ENCODE measurements at places on chromosomes 5 and 9.
A peak's percentile ranks its signal among the peaks of the same experiment; 100 is the strongest.

- no peak for DNase-seq
These were observed 67.7 kb upstream of the RAD23B start for GRCh38 chr9:107215381-107215780.

DNA sequence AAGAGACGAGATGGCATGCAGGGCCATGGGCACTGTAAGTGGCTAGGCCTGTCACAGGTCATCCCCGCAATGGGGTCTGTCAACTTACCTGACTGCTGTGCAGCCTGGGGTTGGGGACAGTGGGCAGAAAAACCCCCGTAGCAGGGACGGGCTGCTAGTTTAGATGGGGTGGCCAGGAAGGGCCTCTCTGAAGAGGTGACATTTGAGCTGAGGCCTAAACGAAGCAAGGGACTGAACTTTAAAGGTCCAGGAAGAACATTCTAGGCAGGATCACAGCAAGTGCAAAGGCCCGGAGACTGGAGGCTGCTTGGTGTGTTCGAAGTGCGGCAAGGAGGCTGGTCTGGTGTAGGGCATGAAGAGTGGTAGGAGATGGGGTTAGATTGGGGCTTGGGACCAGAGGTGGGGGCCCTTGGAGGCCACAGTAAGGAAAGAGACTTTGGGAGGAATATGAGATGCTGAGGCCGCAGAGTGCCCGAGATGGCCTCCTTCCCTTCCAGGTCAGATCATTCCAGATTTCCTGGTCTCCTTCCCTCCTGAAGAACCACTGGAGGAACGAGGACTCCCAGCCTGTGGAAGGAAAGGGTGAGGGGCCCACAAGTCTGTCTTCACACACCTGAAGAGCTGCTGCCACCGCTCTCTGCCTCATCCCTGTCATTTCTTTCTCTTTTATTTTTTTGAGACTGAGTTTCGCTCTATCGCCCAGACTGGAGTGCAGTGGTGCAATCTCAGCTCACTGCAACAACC is 37.9 kb upstream of the SH3PXD2B start:
- no peak for DNase-seq

DNA sequence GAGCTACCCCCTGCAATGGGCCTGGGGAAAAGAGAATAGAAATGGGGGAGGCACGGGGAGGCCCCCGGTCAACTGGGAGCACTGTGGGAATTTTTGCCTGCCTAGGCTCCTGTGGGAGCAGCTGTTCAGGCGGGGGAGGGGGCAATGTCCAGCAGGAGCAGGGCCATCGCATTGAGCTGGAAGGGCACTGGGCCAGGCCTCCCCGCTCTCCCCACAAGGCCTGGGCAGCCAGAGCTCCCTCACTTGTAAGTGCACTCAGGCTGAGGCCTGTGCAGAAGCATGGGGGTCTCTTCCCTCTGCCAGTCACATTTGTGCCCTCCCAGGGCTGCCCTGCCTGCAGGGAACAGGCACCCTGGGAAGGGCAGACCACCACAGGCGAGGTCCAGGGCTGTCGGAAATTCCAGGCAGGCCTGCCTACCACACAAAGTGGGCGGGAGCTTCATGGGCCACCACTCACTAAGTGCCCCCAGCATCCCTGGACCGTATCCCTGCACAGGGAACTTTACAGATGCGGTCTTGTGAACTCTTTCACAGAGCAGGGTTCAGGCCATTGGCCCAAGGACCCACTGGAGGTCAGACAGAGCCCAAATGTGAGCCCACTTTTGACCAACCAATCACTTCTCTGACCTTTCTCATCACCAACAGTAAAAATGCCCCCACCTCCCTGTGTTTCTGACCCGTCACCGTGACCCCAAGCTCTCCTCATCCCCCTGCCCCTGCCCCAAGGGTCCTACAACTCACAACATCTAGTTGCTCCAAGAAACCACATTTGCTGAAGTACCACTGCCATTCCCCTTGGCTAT is 1.0 kb upstream of the CFAP157 start:
- DNase-seq, result no peak

GRCh38 chr5:69209602-69210001 is 20.2 kb downstream of the CENPH start:
- no peak for DNase-seq

GRCh38 chr9:114759512-114760341 is 46.1 kb downstream of the TNFSF15 start:
- DNase-seq, result no peak

- peak; percentile 64 for DNase-seq
These were observed 1164.3 kb upstream of the DMAC1 start for GRCh38 chr9:8963885-8964284.

DNA sequence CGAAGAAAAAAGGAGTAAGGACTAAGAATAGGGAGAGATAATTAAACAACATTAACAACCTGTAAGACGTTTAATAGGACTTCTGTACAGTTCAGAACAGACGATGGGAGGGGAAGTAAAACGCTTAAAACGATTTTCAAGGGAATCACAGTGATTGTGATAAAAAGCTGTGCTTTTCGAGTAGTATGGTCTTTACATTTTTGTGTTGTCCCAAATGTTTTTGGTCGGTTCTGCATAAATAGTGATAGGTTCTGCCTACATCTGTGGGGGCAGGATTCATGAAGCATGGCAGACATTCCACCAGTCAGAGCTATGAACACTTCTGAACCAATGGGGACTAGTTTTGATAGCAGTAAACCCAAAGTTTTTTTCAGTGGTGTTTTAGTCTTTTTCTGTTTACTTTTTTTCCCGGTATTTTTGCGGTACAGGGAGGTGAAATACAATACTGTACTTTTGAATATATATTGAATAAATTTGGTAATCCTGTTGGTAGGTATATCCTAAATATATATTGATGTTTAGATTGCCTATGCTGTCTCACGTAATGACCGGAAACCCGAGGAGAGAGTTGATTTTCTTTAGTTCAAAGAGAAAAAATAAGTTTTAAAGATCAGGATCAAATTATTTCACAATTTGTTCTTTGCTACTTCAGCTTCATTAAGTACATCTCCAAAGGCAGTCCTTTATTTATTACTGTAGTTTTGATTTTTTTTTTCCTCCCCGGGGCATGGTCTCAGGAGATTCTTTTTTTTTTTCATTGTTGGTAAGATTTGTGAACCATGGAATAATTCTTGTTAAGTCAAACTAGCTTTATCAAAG is 1.3 kb downstream of the ERBIN start:
- no peak for DNase-seq

GRCh38 chr9:73548201-73548600 is 396.5 kb downstream of the ANXA1 start:
- DNase-seq, result no peak

GRCh38 chr5:9188131-9188530 is 357.7 kb downstream of the SEMA5A start:
- no peak for DNase-seq

GRCh38 chr9:27125030-27125429 is 16.0 kb downstream of the TEK start:
- peak; percentile 84 for DNase-seq

GRCh38 chr5:83331842-83332241 is 139.7 kb upstream of the VCAN start:
- no peak for DNase-seq

DNA sequence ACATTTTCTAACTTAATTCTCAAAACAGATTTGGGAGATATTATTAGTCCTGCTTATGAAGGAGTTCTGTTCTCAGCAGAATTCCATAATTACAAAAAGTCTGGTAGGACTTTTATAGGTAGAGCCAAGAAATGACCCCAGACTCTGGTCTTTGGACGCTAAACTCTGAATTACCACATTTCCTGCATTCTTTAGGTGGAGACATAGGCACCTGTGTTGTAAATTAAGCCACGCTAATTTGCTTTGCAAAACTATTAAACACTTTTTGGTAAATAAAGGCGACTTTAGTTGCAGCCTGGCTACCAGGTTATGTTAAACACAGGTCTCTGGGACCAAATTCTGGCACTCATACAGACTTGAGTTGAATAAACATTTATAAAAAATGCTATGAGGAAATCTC is 77.7 kb downstream of the C9orf152 start:
- DNase-seq, result no peak

GRCh38 chr5:180492226-180492903 is 1.8 kb upstream of the CNOT6 start:
- DNase-seq, result no peak

DNA sequence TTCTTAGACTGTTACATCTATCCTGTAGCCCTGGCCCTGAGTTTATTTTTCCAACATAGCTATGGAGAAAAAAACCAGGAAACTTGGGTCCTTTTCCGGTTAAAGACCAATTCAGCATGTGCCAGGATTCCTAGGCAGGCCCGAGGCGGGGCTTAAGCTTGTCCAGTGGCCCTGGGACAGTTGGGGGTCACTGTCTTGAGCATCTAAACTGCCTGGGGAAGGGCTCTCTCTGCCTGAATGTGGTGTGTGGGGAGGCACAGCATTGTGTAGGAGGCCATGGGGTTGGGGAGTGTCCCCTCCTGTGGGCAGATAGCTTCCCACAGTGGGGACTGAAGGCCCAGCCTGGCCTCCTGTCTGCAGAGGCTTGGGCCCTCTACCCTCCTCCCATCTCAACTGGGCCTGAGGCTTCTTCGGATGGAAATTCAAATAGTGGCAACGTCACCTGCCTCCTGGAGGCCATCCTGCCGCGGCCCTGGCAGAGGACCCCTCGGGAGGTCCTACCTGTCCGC is 88.8 kb downstream of the PHF2 start:
- DNase-seq, result no peak

DNA sequence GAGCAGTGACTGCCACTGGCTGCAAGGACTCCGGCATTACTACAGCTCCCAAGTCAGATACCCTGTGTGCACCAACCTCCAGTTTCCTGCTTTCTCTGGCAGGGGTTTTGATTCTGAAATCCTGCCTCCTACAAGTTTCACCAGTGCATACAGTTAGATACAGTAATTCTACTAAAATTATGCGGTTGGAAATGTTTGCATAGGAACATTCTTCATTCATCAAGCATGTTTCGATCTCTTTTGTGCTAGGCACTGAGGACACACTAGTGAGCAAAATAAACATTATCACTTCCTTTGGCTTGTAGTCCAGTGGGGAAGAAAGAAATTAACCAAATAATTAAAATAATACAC is 152.2 kb downstream of the TMEM167A start:
- no peak for DNase-seq

DNA sequence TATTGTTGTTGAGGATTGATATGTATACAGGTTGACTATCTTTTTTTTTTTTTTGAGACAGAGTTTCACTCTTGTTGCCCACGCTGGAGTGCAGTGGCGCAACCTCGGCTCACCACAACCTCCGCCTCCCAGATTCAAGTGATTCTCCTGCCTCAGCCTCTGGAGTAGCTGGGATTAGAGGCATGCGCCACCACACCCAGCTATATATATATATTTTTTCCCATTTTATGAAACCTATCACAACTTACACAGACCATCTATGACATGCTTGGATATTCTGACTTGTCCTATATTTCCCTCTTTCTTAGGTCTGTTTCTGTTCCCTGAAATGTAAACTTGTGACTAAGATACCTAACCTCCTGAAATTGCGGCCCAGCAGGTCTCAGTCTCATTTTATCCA is 5.0 kb downstream of the CD14 start:
- DNase-seq, result no peak

DNA sequence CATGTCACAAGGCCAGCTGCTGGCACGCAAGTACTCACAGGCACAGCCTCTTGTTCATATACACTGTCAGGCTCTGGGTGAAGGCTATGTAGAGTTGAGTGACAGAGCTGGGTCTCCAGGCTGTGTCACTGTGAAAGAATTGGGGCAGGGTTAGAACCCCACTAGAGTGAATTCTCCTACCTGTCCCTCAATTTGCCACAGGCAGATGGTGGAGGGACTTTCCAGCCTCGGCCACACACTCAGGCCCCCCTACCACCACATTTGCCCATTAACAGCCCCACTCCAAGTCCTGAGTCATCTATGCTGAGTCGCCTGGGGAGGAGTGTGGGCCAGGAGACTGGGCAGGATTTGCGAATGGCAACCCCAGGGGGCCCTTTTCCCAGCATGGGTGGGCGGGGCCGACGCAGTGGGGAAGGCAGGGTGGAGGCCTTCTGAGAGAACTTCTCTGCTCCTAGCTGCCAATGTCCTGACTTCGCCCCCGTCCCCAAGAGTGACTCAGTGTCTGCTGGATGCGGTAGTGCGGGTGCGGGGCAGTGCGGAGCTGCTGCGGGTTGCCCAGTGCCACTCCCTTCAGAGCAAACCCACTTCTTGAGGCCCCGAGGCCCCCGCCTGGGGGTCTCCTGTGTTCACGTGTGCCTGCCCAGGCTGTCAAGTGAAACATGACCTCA is 50.3 kb upstream of the PSD2 start:
- peak; percentile 83 for DNase-seq

GRCh38 chr5:150694612-150695011 is 6.2 kb downstream of the RBM22 start:
- DNase-seq, result no peak

- DNase-seq, result no peak
These were observed 17.2 kb downstream of the PAM start for GRCh38 chr5:102772273-102772672.

DNA sequence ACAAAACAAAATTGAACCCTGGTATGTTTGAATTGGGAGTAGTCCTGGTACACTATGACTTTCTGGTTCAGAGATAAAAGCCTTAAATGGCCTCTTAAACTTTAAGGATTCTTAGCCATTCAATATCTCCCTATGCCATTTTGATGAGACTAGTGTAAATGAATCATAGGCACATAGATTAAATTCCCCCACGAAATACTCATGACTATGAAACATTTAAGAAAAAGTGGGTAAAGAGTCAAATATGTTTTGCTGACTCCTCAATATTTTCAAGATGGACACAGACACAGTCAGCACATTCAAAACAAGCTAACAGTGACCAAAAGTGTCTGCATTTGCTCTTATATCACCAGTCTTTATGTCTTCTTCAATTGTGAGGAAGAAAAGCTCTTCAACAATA is 278.3 kb downstream of the PDE4D start:
- no peak for DNase-seq

DNA sequence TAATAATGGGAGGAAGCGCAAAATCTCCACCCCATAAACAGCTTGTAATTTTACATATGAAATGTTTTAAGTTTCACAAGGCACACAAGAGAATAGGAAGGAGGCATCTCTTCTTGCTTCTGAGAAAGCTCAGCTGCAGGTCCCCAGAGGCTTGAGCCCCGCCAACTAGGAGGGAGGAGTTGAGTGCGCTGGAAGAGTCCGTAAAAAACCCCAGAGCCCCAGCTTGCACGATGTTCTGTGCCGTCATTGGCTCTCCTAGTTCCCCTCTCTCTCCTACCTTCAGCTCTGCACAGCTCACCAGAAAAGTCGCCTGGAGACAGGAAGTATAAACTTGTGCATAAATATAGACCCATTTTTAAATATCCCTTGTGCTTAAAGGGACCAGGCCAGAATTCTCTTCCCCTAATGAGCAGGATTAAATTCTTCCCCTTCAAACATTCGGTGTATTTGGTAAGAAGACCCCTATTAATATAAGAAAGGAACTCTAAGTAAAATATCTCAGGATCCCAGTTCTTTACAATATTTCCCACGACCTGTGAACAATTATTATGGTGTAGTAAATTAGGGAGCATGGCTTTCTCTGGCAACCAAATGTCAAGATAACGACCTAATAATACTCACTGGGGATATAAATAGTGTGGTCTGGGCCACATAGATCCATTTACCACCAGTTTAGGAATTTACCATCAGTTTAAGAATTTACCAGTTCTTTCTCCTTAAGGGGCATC is 13.7 kb downstream of the GLRX start:
- DNase-seq, result no peak

- DNase-seq, result no peak
These were observed 1.8 kb downstream of the MARCHF6 start for GRCh38 chr5:10355071-10355889.
